ENCODE measurements at places on chromosomes 16 and 17.

DNA sequence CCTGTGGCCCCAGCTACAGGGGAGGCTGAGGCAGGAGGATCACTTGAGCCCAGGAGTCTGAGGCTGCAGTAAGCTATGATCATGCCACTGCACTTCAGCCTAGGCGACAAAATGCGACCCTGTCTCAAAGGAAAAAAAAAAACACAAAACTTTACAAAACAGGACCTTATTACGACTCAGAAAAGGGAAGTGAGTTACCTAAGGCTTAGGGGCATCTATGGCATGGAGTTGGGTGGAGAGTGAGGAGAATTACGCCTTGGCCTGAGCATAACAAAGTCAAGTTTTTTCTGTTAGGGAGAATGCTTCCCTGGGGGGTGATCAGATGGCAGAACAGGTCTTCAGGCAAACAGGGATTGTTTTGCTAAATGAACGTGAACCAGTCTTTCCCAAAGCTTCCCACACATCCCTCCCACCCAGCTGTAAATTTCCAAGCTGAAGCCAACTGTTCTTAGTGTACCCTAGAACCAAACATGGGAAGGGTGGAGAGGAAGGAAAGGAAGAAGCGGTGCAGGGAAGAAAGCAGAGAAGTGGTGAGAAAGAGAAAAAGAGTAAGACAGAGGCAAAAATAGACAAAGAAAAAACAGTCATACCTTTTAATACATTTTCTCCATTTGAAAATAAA, 24.6 kb upstream of the TNRC6C start:
- DNase-seq = no peak

DNA sequence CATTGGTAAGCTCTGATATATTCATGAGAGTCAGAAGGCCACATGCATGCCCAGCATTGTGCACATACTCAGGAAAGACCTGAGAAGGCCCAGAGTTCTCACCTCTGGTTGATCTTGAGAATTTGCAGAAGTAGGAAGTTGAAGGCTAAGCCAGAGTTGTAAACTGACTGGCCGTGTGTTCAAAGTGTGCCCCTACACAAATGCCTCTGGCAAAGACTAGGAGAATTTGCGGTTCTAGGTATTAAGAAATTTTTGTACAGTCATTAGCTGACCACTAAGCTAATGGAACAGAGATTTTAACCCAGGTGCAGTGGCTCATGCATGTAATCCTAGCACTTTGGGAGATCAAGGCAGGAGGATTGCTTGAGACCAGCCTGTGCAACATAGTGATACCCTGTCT, 25.0 kb downstream of the FBXL20 start:
- DNase-seq = no peak

- DNase-seq = no peak
Measured at GRCh38 chr17:1122533-1123392, 57.0 kb downstream of the ABR start.

GRCh38 chr16:47229053-47230050, 85.6 kb upstream of the NETO2 start:
- DNase-seq = no peak

DNA sequence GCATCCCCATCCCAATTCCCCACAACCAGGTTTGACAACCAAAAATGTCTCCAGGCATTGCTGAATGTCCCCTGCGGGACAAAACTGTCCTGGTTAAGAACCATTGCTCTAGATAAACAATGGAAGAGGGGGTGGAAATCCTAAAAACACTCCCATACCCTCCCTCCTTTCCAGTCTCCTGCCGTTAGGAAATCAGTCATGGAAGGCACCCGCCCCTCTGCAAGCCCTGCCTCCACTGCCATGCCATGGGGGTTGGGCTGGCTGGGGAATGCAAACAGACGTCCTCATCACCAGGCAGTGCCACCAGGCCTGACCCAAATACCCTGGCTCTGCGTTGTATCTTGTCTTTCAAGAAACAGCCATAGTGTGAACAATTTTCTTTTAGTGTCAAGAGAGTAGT, 57.5 kb downstream of the CYTH1 start:
- no peak for DNase-seq

- no peak for DNase-seq
Measured at GRCh38 chr16:3180445-3180878, 7.5 kb upstream of the OR1F1 start.
